ENCODE measurements at places on chromosomes 6 and 20. TPM values are rescaled to one million over a fixed set of nuclear protein-coding genes. Genes with fewer than 3 reads are reported as not detected.

The GNRH2 gene
- total RNA-seq = 1.4 TPM

The PSMG4 gene
- total RNA-seq = 27.7 TPM

The MAS1 gene
- not detected for total RNA-seq

The ZNF133 gene
- total RNA-seq = 11.5 TPM

The TRIM40 gene
- not detected for total RNA-seq

The CEP43 gene
- 11.6 TPM for total RNA-seq

The PACRG gene
- total RNA-seq = 1.6 TPM

The CLPSL1 gene
- total RNA-seq = not detected

The DYNLT2 gene
- total RNA-seq = 4.1 TPM

DNA sequence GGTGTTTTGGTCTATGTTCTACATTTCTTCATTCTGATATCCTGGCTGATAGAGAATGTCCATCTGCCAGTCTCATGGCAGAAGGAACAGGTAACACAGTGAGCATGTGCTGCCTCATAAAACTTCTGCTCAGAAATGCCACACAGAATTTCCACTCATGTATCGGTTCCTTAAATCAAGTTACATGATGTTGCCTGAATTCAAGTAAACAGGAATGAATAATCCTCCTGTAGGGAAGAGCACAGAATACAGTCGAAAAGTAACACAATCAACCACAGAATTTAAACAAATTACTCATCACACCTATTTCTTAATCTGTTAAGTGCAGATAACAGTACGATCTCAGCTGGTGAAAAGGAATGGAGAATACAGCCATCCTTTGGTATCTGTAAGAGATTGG is 74.7 kb downstream of the FAM217A start:
- DNase-seq = no peak

GRCh38 chr6:63565058-63565726 is 7.1 kb upstream of the LOC128125822 start:
- no peak for DNase-seq

DNA sequence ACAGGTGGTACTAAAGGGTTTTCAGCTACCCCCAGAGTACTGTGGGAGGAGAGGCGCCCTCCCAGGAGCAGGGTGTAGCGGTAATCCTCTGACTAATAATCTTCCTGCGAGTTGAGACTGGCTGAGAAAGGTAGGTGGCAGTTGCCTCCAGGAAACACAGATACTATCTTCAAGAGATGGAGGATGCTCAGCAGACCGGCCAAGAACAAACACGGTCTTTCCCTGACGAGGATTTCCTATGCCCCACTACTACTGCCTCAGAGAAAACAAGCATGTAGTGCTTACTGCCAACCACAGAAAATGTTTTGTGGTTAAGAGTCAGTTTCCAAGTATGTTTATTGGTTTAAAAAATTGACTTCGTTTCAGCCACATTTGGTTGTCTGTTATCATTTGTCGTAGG is 26.8 kb downstream of the C6orf89 start:
- DNase-seq = peak; percentile 54

GRCh38 chr6:141259091-141259490 is 873.6 kb upstream of the GJE1 start:
- no peak for DNase-seq

DNA sequence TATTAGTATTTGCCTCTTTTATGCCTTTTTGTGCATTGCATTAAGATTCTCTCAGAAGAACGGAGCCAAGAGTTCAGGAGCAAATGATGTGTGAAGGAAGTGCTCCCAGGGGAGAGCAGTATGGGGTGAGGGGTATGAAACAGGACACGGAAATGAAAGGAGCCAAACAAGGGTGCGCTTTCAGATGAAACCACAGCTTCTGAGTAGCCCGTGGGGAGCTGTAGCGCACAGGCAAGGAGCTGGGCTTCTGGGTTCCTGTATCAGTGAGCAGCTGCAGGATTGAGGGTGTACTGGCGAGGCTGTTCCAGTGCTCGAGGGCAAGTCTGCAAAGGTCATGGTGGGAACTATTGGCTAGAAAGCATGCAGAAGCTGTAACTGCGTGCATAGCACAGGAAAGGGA is 25.4 kb downstream of the ANKEF1 start:
- no peak for DNase-seq

DNA sequence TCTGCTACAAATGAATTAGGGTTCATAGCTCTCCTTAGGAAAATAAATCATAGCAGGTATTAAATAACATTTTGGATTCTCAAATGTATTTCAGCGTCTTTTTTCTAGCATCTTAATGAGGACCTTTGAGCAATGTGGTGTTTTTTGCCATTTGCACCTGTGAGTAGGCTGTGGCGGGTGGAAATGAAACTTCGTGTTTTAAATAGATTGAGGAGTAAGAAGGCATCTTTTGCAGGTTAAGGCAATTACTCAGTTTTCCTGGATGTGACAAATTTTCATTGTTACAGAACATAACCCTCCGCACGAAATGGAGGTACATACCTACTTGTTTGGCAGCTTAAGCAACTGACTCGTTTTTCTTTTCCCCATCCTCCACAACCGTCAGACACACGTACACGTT is 708.9 kb upstream of the NRSN1 start:
- DNase-seq = no peak

DNA sequence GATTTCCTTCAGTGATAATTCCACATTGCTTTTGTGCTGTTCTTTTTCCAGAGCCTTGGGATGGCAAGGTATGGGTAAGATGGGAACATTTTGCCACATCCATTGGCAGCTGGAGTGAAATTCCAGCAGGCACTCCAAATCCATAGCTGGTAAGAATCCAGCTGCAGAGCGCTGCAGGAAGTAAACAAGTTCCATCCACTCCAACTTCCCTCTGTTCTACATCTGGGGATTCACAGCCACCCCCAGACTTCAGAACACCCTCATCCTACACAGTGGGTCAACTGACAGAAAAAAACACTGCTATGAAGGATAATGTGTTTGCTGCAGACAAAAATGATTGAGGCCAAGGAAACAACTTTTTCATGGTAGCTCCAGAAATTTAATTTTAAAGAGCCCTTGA is 747.8 kb downstream of the MAFB start:
- DNase-seq = no peak

Measured in naive thymus-derived CD4-positive, alpha-beta T cell (primary cell).